ENCODE measurements at places on chromosomes 2 and 18.

DNA sequence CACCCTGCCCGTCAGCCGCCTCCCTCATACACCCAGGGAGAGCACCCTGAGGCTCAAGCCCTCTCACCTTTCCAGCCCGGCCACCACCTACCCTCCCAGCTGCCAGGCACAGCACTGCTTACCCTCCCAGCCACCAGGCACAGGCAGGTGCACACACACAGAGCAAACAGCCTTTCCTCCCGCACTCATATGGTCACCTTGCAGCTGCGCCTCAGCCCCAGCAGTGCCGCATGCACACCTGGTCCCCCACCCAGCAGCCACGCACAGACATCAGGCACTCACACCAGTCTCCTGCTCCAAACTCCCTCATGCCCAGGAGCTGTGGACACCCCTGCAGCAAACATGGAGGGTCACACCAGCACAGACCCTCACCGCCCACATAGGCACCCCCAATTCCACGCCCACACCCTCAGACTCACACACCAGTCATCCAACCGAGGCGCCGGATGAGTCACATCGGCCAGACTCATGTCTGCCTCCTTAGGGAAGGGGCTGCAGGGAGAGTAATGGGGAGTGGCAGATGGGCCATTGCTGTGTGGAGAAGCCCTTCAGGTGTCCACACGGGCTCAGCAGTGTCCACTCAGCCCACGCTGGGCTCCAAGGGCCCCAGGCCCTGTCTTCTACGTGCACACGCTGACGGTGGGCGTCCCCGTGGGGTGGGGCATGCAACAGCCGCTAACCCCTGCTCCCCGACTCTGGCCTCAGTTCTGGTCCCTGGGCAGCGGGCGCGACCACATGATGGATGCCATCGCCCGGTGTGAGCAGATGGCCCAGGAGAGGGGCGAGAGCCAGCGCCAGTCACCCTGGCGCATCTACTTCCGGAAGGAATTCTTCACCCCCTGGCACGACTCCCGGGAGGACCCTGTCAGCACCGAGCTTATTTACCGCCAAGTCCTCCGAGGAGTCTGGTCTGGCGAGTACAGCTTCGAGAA, 22.3 kb upstream of the GPR17 start:
- peak; percentile 63 for DNase-seq

DNA sequence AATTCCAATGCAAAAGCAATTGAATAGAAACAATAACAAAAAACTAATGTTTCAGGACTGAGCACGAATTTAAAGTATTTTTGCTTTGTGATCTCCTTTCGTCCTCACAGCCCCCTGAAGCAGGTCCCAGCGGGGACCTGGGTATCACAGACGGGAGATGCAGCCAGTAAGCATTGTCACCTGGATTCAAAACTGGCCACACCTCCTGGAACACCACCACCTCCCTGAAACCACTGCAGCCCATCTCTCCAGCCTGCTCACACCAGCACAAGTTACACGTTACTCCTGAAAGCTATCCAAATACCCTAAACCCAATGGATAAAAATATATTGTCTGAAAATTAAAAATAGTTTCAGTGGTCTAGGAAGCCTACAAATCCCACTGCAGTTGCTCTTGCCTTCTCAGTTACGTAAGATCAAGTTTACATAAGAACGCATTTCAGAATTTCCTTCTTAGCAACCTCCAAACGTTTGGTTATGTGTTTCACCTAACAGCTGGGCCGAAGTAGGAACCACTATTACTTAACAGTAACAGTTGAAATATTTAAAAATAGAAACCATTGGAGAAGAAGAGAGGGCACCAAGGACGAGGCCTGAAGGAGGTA, 178.0 kb downstream of the HDAC4 start:
- no peak for DNase-seq

DNA sequence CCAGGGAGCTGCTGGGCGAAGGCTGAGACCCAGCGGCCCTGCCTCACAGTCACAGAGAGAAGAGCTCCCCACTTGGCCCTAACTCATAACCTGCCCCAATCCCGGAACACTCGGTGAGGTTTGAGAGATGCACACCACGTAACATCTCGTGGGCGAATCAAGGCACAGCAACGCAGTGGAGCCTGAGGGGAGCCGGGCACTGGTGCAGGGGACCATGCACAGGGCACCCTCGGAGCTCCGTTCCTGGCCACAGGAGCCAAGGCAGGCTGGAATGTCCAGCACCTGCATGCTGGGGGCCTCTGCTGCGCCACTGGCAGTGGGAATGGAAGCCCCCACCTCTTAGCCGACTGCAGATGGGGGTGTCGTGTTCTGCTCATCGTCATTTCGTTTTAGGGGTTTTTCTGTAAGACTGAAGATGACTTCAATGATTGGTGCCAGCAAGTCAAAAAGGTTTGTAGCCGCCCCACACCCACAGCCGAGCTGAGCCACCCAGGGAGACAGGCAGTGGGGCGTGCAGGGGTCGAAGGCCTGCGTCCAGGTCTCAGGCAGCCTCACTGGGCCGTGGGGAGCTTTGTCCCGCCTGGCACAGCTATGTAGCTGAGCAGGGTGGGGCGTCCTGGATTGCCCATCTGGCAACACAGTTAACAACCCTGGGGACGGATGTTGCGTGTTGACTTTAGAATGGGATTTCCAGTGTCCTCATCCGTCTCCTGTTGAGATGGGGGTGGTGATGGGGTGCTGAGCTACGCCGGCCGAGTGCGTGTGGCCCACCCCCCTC, 16.1 kb downstream of the DTYMK start:
- DNase-seq: no peak

GRCh38 chr18:63773551-63773950, 1.7 kb upstream of the SERPINB7 start:
- DNase-seq: no peak

- no peak for DNase-seq
Measured at GRCh38 chr2:175662335-175662734, 339.7 kb downstream of the LNPK start.

- DNase-seq: no peak
Measured at GRCh38 chr2:143146366-143146765, 17.1 kb downstream of the ARHGAP15 start.

- no peak for DNase-seq
Measured at GRCh38 chr2:64453770-64454385, at the start of gene LGALSL. Gene LGALSL (plus strand): TSS chr2:64454162. CDS start chr2:64454546, 384 bp downstream.

DNA sequence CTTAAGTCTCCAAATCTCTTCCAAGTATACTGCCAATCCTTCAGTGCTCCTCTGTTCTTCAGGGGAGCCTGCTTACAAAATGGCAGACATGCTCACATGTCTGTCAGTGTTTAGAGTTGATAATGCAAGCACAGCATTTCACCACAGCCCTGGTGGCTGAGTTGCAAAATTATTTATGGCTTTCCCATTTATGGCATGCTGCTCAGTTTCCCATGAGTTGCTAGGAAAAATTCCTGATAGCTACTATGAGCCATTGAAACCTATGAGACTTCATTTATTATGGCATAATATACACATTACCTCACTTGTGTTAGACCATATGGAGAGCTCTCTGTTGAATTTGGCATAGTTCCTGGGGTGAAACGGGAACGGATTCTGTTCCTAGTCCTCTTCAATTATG, 448.7 kb upstream of the TCF4 start:
- no peak for DNase-seq

DNA sequence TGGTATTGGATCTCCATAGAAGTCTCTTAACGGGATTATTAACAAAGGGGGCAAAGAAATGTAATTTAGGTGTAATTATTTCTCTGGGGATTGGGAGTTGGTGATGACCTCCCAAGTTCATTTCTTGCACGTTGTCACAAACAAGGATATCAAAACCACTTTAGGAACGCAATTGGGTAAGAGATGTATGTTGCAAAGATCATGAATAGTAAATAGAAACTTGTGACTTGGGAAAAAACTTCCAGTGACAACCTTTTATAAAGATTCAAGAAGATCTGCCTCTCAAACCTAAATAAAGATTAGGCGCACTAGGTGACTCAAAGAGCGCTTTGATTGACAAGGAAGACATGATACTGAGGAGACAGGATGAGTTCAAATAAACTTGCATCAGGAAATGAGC, 127.8 kb upstream of the TRIB2 start:
- DNase-seq: no peak

DNA sequence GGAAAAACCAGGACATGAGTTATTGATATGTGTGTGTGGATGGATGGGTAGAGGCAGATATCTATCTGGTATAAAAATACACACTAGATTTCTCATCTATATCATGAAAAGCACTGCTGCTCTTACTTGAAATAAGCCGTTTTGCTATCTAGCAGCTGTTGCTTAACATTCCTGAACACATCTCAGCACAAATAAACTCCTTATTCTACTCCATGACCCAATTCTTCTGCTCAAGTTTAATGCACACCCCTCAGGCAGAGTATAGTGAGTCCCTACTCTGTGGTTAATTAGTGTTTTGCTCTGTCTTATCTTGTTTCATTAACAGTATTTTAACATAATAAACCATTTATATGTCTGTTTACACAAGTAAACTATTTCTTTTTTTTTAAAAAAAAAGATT, 134.2 kb downstream of the CBLN2 start:
- no peak for DNase-seq

GRCh38 chr2:165825041-165825440, 31.0 kb upstream of the GALNT3 start:
- no peak for DNase-seq

- no peak for DNase-seq
Measured at GRCh38 chr2:11092701-11093335, 62.4 kb upstream of the SLC66A3 start.

DNA sequence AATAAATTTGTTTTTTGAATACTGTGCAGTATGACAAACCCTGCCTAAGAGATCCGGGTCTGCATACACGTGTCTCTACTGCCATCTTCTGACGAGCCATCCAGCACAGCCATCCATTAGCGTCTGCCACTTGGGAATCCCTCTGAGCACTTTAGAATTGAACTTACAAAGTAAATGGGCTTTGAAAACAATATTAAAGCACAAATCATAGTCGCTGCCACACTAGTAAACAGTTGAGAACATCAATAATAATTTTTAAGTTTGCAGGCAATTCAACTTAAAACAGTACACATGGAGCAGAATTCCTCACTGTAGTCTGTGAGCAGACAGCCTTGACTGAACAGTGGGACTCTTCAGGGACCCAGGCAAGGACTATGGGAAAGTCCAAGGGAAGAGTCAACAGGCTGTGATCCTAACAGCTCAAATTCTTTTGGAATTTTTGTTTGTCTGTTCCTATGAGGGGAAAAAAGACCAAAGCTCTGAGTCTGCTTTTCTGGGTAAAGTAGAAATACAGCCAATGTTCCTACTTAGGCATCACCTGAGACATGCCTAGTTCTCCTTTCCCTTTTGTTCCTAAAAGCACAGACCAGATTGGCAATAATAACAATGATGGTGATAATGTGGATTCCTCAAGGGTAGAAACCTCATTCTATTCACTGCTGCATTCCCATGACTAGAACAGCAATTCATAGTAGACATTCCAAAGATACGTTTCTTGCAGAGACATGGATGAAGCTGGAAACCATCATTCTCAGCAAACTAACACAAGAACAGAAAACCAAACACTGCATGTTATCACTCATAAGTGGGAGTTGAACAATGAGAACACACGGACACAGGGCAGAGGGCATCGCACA, 92.9 kb downstream of the MREG start:
- DNase-seq: peak; percentile 49

- DNase-seq: no peak
Measured at GRCh38 chr18:10011061-10011460, 97.2 kb downstream of the VAPA start.

DNA sequence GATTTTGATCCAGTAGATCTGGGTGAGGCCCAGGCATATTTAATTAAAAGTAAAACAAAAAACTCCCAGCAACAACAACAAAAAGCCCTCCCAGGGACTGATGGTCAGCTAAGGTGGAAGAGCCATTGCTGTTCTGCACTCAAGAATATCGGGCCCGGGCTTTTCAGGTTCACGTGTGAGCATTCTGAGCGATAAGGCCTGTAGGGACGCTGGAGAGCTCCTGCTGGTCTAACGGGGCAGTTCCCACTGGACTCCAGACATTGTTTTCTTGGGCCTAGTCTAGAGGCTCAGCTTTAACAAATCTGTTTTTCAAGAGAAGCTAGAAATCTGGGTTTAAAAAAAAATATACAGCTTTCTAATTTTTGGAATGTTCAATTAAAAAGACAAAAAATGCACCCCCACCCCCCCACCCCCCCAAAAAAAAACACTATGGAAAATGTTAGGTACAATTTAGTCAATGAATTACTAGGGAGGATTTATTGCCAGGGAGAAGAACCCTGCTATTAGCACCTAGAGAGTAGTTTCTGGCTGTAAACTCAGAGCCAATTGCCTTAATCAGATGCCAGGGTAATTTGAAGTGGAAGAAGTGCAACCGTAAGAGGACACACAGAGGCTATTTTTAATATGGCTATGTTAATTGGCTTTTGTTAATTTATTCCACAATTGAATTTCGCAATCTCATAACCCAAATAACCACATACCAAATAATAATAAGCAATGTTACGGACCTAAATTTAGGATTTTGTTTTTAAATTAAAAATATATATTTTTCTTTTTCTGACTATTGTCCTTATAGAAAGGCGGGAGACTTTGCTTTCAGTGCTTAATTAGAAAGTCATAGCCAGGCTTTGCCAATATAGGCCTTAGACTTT, 78.9 kb downstream of the MAP4K4 start:
- DNase-seq: no peak

- DNase-seq: peak; percentile 63
Measured at GRCh38 chr18:36688020-36688965, 140.5 kb downstream of the TPGS2 start.

GRCh38 chr18:3170441-3171161, 49.2 kb downstream of the MYOM1 start:
- DNase-seq: no peak

GRCh38 chr2:64792995-64793639, 139.4 kb upstream of the SERTAD2 start:
- no peak for DNase-seq

GRCh38 chr2:240437861-240438809, 2.7 kb downstream of the GPC1 start:
- DNase-seq: peak; percentile 28

- no peak for DNase-seq
Measured at GRCh38 chr2:118903551-118904479, 38.2 kb upstream of the MARCO start.

- DNase-seq: no peak
Measured at GRCh38 chr18:48868468-48869466, 82.0 kb downstream of the SMAD7 start.

- no peak for DNase-seq
Measured at GRCh38 chr2:160576054-160576499, 82.5 kb upstream of the RBMS1 start.

GRCh38 chr2:188983427-188984064, 9.4 kb downstream of the COL3A1 start:
- DNase-seq: no peak

DNA sequence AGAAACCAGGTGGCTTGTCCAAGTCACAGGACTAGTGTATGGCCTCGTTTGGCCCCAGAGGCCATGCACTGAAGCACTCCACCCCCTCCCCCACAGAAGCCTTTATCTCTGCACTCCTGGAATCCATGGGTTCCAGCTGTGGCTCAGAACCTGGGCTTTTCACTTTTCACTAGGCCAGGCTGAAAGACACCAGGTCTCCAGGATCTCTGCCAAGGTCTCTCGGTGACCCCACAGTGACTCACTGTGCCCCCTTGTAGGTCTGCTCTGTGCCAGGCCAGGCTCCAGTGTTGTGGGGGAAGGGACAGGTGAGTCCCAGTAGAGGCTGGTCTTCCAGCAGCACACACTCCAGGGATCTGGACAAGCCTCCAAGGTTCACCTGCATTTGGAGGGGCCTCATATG, 31.0 kb upstream of the GLI2 start:
- DNase-seq: no peak

Data from Jurkat, Clone E6-1 (cell line).